Cardiac muscle cell (in vitro differentiated cells and primary cell): ENCODE measurements at places on chromosomes 2 and 18.

DNA sequence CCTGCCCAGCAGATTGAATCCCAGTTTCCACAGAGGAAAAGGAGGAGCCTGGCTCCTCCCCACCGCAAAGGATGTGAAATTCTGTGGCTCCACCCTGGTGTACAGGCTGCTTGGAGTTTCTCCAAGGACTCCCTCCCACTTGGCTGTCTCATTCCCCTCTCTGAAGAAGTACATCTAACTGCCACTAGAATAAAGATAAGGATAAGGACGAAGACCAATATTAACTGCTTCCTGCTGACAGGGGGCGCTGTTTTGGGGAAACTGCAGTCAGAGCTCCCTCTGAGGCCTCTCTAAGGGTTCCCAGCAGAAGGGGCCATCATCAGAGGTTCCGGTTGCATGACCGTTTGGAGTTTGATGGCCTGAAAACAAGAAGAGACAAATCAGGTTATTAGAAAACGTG, 790.9 kb downstream of the CPS1 start:
- no peak for DNase-seq

DNA sequence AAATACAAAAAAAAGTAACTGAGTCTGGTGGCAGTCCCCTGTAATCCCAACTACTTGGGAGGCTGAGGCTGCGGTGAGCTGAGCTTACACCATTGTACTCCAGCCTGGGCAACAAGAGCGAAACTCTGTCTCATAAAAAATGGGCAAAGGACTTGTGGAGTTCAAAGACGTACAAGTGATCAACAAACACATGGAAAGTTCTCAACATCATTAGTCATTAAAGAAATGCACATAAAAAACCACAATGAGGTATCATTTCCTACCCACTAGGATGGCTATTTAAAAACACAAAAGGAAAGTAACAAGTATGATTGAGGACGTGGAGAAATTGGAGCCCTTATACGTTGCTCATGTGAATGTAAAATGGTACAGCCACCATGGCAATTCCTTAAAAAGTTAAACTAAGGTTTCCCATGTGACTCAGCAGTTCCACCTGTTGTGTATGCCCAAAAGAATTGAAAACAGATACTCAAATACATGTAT, 52.3 kb downstream of the RAB10 start:
- peak; percentile 27 for DNase-seq

- no peak for DNase-seq
Observed at GRCh38 chr2:98311771-98312545, 34.3 kb upstream of the CNGA3 start.

- peak; percentile 54 for DNase-seq
Observed at GRCh38 chr2:160406591-160407392, 86.8 kb downstream of the RBMS1 start.

- no peak for DNase-seq
Observed at GRCh38 chr2:5889519-5889918, 197.3 kb downstream of the SOX11 start.

GRCh38 chr2:62933398-62933917, 117.2 kb upstream of the OTX1 start:
- no peak for DNase-seq

- no peak for DNase-seq
Observed at GRCh38 chr2:179478771-179479170, 214.1 kb upstream of the SESTD1 start.

- DNase-seq: peak; percentile 75
Observed at GRCh38 chr18:48948112-48949049, 2.4 kb downstream of the SMAD7 start.

DNA sequence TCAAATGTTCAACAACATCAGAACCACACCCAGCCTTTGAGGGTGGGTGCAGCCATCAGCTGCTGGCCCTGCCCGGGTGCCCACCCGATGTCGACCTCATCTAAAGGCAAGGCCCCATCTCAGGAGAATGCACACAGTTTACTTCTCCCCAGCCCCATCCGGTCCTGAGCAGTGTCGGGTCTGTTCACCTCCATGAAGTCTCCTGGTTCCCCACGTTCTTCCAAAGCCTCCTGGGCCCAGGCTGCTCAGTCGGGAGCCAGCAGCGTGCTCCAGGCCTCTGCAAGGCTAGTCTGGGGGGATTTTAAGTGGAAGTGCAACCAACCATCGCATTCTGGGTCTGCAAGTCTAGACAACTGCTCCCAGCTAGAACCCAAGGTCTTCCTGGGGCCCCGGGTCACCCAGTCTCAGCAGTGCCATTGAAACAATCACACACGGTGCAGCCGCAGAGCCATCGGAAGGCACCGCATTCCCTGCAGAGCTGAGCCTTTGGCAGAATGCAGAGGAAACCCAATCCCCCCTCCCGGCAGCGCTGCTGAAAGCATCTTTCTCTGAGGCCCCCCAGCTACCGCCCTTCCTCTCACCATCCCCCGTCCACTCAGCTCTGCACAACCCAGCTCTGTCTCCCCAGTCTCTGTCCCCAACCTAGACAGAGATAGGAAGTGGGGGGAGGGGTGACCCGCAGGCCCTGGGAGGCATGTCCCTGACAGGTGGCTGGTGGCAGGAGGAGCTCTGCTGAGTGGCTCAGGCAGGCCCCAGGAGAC, 8.5 kb downstream of the ESPNL start:
- peak; percentile 52 for DNase-seq

GRCh38 chr2:97765933-97766332, 52.6 kb downstream of the ZAP70 start:
- DNase-seq: no peak

DNA sequence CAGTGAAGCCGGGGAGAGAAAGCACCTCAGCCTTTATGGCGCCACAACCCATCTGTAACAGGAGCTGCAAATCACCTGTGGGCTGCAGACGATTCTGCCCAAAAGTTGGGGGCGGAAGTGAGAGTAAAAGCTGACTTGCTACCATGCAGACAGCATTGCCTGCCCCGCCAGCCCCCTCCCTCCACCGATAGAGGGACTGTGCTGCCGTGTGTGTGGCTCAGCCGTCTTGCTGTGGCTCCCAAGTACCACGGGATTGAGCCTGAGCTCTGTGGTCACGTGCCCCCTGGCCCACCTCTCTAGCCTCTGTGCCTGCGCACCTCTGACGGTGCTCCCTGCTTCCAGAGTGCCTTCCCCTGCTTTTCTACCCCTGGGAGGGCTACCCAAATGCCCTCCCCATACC, 79.6 kb downstream of the GLI2 start:
- no peak for DNase-seq

GRCh38 chr18:72542984-72543356, 1.2 kb downstream of the CBLN2 start:
- DNase-seq: no peak
